ENCODE measurements at places on chromosomes 7 and 10.

GRCh38 chr10:97644936-97645335, 4.5 kb downstream of the PI4K2A start:
- no peak for DNase-seq

DNA sequence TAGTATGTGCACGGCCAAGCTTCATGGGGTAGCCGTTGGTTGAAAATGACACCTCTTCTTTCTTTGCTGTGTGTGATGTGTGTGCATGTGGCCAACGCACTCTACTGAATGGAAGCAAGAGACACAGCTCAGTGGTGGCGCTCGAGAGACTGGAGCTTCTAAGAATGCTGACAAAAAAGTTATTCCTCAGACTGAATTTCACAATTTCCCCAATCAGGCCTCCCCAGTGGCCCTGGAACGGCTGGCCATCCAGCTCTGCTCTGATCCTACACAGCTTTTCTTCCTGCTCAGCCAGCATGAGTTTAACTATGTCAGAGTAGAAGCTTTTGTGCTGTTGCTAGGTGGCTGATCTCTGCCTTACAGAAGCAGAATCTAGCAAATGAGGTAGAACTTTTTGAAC, 186.7 kb upstream of the PLXDC2 start:
- DNase-seq, result no peak

DNA sequence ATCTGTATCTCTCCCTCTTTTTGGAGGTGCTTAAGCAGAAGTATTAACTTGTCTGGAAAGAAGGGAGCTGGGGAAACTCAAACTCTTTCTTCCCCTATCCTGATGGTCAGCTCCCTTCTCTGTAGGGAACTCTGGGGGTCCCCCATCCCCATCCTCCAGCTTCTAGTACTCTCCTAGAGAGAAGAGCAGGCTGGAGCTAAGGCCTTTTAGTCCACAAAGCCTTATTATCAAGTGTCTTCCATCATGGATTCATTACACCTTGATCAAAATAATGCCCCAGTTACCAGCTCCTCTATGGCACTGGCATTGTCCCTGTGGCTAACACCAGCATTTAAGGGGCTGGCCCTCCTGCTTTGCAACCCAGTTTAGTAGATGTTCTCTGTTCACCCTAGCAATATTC, 35.7 kb downstream of the CADPS2 start:
- no peak for DNase-seq

DNA sequence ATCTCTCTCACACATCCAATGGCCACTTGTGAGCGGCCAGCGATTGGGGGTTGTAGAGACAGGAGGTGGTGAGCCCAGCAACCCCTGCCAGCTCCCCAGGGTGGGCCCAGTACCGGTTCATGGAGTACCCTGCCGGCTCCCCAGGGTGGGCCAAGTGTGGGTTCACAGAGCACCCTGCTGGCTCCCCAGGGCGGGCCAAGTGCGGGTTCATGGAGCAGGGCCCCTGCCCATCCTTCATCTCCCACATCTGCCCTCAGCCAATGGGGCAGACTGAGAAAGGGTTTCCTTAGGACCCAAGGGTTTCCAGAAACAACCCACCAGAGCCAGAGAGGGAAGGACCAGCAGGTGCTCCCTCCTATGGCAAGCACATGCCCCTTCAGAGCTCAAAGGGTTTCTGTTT, 21.4 kb upstream of the SLIT1 start:
- DNase-seq, result no peak

GRCh38 chr7:92061154-92061553, 73.1 kb downstream of the CYP51A1 start:
- no peak for DNase-seq

DNA sequence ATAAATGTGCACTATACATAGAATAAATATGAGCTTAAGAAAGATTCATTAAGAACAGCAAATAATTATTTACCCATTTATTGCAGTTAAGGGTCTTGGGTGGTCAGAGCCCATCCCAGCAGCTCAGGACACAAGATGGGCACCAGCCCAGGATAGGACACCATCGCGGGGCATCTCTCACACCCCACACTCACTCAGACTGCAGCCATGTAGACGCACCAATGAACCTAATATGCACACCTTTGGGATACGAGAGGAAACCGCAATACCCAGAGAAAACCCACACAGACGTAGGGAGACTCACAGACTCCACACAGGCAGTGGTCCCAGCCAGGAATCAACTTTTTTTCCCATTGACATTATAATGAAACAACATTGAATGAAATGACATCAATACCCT, 36.0 kb downstream of the CARD11 start:
- DNase-seq, result no peak

DNA sequence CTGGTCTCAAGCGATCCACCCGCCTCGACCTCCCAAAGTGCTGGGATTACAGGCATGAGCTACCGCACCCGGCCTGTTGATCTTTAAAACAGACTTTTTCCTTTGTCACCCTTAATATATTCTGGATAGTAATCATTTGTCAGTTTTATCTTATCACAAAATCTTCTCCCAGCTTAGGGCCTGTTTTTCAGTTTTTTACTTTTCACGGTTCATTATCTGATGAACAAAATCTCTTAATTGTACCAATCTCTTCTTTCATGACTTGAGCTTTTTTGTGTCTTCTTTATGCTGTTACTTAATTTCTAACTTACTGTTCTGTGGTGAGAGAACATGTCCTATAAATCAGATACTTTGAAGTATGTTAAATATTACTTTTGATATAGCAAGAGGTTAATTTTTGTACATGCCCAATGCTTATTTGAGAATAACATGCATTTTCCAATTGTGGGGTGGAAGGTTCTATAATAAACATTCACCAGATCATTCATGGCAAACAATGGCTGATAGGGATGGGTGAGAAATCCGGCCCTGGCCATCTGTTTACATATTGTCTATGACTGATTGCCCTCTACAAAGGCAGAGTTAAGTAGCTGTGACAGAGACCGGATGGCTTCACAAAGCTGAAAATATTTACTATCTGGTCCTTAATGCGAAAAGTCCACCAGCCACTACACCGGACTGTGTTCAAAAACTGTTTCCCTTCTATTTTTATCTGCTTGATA, 5.3 kb downstream of the PAPOLB start:
- DNase-seq, result no peak

DNA sequence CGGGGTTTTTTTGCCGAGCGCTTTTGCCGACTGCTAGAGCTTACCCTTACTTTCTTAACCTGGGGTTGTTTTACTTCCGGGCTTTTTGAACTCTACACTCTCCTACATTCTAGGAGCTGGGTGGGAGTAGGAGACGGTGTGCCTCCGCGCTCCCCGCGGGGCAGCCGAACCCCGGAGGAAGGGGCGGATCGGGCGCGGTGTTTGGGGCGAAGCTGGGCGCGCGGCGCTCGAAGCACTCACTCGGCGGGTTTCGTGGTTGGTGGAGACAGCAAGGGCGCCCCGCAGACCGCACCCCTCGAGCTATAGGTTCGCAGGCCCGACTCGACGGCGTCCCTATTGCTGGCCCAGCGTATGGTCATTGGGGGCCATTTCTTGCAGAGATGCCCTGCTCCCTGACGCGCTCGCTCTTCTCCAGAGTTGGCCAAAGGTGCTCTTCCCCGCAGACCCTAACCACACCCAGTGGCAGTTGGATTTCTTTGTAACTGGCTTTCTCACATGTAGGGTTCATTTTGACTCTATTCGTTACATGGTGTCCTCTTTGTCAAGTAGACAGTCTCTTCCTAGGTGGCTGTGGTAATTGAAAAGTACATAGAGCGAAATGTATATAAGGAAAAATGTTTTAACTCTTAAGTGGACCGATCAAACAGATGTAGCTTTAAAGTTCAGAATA, 364 bp downstream of the ZNF518A start:
- DNase-seq, result peak; percentile 93

DNA sequence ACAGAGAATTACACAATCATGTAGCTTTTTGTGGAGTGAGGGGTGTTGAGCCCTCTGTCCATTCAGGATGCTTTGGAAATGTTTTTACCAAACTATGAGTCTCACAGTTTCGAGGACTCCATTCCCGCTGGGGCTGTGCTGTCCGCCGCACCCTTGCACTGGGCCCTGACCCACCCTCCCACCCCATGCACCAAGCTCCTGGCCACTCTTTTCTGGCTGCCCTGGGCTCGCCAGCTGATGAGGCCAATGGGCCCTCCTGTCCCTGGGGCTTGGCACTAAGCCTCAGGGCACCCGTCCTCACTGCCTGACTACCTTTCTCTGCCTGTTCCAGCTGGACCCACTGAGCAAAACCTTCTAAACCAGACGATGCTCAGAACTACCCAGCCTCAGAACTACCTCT, 332.1 kb downstream of the PTPRN2 start:
- no peak for DNase-seq

- no peak for DNase-seq
These were observed 99.5 kb downstream of the GPR85 start for GRCh38 chr7:112987171-112987570.

DNA sequence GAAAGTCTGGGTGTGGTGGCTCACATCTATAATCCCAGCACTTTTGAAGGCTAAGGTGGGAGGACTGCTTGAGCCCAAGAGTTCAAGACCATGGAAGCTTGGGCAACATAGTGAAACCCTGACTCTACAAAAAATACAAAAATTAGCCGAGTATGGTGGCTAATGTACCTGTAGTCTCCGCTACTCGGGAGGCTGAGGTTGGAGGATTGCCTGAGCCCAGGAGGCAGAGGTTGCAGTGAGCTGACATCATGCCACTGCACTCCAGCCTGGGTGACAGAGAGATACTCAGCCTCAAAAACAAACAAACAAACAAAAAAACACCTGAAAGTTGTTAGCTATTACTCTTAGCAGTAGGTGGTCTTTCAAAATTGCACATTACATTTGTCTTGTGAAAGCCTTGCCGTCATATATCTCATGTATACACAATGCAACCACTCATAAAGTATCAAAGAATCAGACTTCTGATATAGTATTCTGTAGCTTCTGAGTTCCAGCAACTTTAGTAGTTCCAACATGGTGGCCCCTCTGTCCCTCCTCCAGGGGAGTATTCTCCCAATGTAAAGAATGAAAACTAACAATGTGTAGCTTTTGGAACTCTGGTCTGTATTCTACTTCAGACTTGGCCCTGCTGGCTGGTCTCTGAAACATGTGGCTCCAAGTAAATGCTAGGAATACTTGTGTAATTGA, 101.5 kb downstream of the ZNF92 start:
- peak; percentile 50 for DNase-seq

DNA sequence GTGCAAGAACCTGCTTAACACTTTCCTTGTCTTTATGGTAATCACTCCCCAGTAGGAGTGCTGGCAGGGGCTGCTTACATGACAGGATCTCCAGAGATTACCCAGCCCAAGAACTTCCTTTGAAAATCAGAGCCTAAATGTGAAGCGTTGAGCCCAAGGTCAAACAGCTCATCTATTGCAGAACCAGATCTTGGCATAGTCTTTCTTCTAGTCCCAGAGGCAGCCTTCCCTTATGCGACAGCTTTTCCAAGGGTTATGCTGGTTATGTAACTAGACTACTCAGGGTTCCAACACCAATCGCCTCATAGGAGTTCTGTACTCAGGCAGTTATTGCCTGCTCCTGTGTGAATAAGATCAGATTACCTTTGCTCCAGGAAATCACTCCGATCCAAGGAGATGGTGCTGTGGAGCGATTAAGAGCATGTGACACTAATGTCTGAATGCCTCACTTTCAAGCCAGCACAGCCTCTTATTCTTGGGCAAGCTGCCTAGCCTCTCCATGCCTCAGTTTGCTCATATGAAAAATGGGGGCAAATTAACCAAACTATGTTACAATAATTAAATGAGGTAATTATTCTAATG, 8.4 kb upstream of the LGI1 start:
- no peak for DNase-seq

- DNase-seq, result no peak
These were observed 16.9 kb upstream of the GET4 start for GRCh38 chr7:859359-860030.

- DNase-seq, result peak; percentile 44
These were observed 602.3 kb upstream of the MGMT start for GRCh38 chr10:128864554-128865295.

- no peak for DNase-seq
These were observed 52.3 kb downstream of the HECW1 start for GRCh38 chr7:43164757-43165156.

GRCh38 chr7:19489162-19489820, 219.5 kb downstream of the POLR1F start:
- no peak for DNase-seq

DNA sequence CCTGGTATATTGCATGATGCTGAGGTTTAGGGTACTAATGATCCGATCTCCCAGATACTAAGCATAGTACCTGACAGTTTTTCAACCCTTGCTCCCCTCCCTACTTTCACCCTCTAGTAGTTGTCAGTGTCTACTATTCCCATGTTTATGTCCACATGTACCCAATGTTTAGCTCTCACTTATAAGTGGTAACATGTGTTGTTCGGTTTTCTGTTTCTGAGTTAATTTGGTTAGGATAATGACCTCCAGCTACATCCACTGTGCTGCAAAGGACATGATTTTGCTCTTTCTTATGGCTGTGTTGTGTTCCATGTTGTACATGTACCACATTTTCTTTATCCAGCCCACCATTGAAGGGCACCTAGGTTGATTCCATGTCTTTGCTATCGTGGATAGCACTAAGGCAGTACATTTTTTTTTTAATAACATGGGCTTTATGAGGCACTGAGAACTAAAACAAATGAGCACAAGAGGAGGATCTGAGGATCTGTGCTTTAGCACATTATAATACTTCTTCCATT, 28.1 kb downstream of the ITGB8 start:
- no peak for DNase-seq

GRCh38 chr7:157339777-157340677, 3.2 kb downstream of the DNAJB6 start:
- peak; percentile 91 for DNase-seq

DNA sequence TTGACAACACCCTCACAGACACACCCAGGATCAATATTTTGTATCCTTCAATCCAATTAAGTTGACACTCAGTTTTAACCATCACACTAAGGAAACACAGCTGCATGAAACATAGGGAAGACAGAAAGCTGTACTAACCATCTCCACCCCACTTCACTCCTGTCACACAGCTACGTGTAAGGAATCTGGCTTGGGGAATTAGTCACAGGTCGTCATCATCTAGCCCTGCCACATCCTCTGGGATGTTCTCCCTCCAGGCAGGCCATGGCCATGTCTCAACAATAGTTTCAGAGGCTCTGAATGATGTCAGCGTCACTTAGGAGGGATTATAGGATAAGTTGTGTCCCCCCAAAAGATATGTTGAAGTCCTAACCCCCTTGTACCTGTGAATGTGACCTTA, 10.8 kb upstream of the SEMA3C start:
- no peak for DNase-seq

GRCh38 chr10:109774121-109774440, 149.2 kb downstream of the XPNPEP1 start:
- no peak for DNase-seq

DNA sequence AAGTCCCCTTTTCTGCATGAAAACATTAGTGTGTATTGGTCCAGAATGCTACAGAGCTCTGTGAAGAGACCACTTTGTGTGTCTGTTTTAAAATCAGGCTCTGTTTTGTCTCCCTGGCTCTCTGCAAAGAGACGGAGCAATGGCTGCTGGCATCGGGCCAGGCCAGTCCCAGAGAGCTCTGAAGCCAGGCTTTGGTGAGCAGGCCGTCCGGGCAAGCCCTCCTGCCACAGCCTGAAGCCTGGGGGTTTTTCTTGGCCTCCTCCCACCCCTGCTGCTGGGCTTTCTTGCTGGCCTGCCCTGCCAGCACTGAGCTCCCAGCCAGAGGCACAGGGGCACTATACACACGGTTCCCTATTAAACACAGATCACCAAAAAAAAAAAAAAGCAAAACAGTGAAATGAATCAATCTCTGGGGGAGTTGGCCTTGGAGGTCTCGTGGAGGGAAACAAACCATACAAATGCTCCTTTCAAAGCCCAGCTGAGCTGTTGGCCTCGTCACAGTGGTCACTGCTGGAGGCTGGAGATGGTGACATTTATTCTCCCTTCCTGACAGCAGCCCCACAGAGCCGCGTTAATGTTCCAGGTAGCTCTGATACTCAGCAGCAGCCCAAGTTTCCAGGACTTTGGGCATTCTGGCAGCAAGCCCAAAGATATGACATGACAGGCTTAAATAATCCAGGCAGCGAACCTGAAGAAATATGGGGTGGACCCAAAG, 237.2 kb downstream of the TCF7L2 start:
- DNase-seq, result peak; percentile 32

Measured in activated CD4-positive, alpha-beta T cell treated with anti-CD3 and anti-CD28 coated beads, Interleukin-2, amount 10 ng/mL, durations not matched to agents 24 days and 14 days (primary cell).